Spinal cord (tissue), 10 donors: ENCODE measurements at places on chromosomes 2 and 18. TPM values are rescaled to one million over a fixed set of nuclear protein-coding genes. Genes with fewer than 3 reads are reported as not detected.

SERPINB5 gene
- total RNA-seq: not detected

SPC25 gene
- total RNA-seq: 6.9 TPM

- DNase-seq: no peak
Observed at GRCh38 chr2:192885569-192886160, 690.9 kb upstream of the TMEFF2 start.

GRCh38 chr2:178990533-178991241 is 59.2 kb downstream of the CCDC141 start:
- DNase-seq: no peak

GRCh38 chr2:132632000-132632649 is 37.9 kb downstream of the LYPD1 start:
- peak; percentile 89 for DNase-seq
